Stomach (tissue), 19 donors: ENCODE measurements at places on chromosomes 6 and 20.

DNA sequence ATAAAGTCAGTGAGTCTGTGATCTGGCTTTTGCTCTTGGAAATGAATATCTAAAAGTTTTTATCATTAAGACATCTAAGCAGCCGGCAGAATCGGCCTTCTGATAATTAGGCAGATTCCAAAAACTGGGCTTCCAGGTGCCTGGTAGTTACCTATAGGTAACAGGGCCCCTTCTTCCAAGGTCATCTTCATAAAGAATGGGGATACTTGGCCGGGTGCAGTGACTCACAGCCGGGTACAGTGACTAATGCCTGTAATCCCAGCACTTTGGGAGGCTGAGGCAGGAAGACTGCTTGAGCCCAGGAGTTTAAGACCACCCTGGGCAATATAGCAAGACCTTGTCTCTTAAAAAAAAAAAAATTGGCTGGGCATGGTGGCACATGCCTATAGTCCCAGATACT, 12.9 kb upstream of the RBL1 start:
- no peak for DNase-seq

GRCh38 chr20:13554076-13554475, 84.7 kb downstream of the TASP1 start:
- DNase-seq, result no peak

DNA sequence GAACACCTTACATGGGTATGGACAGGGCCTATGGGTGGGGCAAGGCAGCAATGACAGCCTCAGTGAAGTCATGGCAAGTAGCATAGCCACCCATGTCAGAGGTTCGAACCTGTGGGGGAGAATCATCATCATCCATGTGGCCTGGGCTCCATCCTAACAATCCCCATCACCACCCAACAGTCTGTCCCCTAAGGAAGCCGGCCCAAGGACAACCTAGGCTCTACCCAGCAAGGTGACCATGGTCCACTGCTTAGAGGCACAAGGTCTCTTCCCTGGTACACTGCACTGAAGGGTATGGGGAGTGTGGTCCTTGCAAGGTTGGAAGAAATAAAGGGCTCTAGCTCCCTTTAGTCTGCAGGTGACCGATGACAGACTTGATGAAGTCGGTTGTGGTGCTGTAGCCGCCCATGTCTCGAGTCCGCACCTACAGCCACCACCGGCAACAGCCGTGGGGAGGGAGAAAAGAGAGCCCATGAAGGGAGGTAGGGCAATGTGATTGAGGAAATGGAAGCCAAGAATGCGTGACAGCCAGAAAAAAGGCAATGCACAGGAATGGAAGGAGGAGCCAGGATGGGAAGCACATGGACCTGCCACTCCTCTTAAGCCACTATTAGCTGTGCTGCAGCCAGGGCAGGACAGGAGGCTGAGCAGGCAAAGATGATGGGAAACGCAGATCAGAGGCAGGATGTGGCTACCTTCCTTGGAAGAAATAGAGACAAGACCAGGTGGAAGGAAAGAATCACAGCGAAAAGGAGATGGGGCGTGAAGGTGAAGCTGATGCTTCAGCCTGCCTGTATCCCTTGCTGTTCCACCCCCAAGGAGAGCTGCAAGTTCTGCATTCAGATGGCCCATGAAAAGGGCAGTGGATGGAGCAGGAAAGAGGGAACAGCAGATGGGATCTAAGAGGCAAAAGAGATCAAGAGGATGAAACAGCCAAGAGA, 5.3 kb downstream of the IDH3B start:
- no peak for DNase-seq

DNA sequence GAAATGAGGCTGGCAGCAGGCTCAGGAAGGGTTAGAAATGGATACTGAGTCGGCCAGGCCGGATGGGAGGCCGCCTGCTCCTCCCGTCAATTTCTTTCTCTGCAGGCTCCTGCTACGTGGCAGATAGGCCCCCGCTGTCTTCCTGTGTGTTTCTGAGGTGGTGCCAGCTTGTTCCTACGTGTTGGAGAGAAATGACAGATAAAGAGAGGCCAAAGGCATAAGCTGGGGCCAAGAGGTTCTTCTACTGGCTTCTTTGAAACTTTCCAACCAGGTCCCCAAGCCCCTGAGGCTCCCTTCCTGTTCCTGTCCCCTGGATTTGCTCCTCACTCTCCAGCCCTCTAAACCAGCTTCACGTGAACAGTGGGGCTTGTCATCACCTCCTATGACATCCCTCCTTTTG, 76.8 kb downstream of the TCP11 start:
- no peak for DNase-seq

DNA sequence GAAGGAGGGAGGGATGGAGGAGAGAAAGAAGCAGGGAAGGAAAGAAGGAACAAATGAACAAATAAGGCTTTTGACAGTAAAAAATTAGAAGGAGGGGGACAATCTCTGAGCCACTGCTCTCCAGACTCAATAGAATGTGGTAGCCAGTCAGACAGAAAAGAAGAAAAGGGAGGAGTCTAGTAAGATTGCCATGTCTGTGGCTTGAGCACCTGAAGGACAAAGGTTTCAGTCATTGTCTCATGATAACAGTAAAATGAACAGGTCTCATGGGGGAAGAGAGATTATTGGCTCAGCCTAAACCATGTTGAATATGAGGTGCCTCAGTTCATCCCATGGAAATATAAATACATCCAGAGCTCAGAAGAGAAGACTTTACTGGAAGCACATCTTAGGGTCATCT, 14.0 kb upstream of the LOC128125822 start:
- DNase-seq, result no peak

DNA sequence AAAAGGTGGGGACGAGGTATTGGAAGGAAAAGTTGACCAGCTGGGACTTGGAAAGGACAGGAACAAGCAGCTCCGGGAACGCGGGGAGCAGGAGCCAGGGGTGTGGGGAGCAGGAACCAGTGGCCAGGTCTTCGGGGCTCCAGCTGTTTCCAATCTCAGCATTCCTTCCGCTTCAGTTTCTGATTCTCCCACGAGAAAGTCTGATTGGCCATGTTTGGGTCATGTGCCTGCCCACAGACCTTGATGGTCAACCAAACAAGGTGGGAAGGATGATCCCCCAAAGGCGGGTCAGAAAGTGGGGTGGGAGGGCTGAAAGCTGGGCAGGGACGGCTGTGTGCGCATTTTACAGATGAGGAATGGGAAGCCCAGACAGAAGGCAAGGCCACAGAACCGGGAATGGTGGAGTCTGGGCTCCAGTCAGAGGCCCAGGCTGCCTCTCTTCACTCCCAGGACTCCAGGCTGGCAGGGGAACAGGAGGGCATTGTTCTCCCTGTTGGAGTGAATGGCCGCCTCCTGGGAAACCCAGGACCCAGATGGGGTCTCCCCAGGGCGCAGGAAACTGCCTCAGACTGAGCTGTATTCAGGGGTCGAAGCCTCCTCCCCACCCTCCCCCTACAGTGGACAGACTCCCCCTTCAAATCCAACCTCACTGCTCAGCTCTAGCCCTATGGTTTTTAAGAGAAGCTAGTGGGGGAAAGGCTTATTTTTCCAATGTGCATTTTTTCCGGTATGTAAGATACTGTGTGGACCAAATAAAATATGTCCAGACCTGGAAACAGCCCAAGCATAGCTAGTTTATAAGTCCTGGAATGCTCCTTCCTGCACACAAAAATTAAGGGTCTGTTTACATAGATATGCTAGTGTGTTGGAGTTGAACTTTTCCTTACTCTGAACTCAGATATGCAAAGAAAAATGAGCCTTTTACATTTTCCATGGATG, 12.2 kb upstream of the PTGIS start:
- no peak for DNase-seq

DNA sequence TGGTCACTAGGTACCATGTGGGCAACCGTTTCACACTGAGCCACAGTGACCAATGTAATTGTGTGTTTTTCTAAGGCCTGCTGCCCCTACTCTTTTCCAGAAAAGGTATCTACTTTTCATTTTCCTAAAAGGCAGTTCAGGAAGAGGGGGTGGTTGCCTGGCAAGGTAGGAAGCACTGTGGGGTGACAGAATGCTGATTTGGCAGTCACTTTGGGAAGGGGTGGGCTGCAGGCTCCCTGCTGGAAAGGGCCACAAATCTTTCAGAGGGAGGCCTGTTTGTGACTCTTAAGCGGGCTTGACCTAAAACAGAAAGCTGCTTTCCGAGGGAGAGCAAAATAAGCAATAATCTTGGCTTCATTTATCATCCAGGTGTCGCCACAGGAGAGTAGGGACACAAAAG, 5.2 kb upstream of the NNAT start:
- DNase-seq, result no peak

GRCh38 chr20:23367770-23368169, 5.8 kb downstream of the GZF1 start:
- no peak for DNase-seq

DNA sequence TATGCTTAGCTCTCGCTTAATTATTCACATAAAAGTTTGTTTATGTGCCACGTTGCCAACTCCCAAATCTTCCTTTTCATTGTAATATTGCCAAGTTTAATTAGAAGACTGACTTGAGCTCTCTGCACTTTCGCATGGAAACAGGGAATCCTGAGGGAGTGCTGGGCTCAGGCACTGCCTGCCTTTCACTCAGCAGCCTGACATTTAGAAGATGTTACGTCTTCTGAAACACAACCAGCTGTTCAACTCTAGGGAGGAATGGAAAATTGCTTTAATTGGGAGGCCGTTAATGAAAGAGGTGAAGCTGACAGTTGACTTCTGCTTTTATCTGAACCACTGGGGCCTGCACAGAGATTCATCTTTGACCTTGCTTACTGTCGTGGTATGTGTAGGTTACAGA, 77.4 kb upstream of the MTHFD1L start:
- DNase-seq, result no peak

- DNase-seq, result no peak
These were observed 98.3 kb upstream of the PDE7B start for GRCh38 chr6:135753196-135753595.

GRCh38 chr20:45463709-45464108, 5.8 kb upstream of the WFDC2 start:
- no peak for DNase-seq

GRCh38 chr6:39881851-39882530, 52.3 kb downstream of the MOCS1 start:
- no peak for DNase-seq

- no peak for DNase-seq
These were observed 95.5 kb downstream of the FOXC1 start for GRCh38 chr6:1705183-1705582.

DNA sequence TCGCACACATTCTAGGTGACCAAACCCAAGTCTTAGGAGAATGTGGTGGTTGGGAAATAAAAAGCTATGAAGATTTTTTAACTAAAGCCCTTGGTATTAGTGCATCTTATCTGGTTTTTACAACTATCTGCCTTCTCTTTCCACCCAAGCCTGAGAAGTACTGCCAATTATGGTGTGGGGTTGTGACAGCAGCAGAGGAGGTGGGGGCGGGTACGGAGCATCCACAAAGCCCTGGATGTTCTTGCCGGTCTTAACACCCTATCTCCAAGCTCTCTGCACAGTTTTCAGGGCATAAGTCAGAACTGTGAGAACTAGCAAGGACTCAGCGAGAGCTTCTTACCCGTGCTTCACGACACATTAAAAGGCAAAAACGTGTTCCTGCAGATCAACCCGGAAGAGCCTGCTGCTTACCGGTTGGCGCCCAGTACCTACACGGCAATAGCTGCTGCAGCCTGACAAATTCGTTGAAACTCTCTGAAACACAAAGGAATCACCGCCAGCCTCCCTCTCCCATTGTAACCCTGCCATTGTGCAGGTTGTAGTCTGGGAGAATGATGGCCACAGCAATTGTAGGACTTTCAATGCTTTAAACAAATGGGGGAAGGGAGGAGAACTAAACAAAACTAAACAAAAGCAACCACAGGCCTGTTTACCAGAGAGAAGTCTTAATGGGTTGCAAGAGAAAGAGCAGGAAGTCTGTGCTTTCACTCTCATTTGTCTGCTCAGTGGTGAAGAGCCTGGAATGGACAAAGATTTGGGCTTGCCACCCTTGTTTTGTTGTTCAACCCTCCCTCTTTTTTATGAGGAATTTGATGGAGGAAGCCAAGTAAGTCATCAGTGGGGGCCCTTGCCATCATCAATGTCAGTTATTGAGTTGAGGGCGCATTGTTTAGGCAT, 461.0 kb upstream of the JARID2 start:
- no peak for DNase-seq

DNA sequence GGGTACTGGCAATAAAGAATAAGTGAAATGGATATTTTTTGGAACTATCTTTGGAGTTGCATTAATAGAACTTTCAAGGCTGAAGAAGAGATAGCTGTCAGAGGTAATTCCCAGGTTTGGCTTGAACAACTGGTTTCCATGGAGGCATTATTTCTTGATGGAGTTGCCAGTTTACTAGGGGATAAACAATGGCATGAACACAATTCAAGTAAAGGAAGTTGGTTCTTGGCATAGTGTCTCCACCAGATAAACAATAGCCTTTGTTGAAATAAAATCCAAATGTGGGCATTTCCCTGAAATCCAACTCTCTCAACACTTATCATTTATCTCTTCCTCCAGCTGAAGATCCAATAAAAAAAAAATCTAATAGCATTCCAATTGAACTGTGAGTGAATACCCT, 454.9 kb downstream of the C6orf118 start:
- DNase-seq, result no peak

GRCh38 chr6:128725271-128726233, 157.4 kb upstream of the LAMA2 start:
- DNase-seq, result peak; percentile 66

- no peak for DNase-seq
These were observed 141.6 kb upstream of the RREB1 start for GRCh38 chr6:6966127-6966526.

DNA sequence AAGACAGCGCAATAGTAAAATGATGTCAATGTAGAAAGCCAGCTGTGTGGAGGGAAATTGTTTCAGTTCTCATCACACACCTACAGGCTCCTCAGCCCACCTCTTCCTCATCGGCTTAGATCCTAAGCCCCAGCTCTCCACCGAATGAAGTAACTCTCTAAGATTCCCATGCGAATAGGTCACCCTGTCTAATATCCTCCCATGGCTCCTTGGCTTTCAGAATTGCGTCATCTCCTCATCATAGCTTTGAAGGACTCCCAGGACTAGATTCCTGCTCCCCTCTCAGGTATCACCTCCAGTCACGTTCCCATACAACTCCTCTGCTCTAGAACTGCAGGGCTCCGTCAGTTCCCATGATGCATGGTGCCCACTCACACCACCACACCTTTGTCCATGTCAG, 16.2 kb upstream of the SLC22A16 start:
- no peak for DNase-seq

- DNase-seq, result no peak
These were observed 36.2 kb downstream of the STX7 start for GRCh38 chr6:132476688-132477087.

DNA sequence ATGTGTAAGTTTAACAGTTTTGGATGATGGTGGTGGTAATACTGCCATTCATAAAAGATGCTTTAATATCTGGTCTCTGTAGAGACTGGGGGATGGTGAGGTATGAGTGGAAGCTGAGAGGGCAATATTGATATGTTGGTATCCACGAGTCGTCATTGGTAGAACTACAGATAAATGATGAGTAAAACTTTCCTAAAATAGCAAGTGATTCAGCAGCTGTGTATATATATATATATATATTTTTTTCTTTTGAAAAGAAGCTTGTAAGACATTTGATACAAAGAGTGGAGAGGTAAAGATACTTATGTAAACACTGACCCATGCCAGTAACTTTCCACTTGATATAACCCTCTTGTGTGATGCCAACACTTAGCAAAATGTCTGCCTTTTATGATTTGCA, 41.7 kb upstream of the CITED2 start:
- no peak for DNase-seq

GRCh38 chr6:2582268-2582667, 168.5 kb downstream of the MYLK4 start:
- DNase-seq, result no peak
